Fibroblast of mammary gland (primary cell): ENCODE measurements at places on chromosomes 7 and 10.

DNA sequence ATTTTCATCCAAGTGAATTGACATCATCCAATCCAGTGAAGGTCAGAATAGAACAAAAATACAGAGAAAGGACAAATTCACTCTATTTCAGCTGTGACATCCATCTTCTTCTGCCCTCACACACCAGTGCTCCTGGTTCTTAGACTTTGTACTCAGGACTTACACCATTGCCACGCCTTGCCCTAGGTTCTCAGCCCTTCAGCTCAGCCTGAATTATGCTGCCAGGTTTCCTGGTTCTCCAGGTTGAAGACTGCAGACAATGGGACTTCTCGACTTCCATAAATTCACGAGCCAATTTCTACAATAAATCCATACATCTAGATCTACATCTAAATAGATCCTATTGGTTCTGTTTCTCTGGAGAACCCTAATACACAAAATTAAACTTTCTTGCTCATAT lies 181.2 kb upstream of the KCND2 start:
- no peak for DNase-seq

GRCh38 chr7:127365164-127365956 lies 27.1 kb downstream of the ZNF800 start:
- DNase-seq, result no peak

DNA sequence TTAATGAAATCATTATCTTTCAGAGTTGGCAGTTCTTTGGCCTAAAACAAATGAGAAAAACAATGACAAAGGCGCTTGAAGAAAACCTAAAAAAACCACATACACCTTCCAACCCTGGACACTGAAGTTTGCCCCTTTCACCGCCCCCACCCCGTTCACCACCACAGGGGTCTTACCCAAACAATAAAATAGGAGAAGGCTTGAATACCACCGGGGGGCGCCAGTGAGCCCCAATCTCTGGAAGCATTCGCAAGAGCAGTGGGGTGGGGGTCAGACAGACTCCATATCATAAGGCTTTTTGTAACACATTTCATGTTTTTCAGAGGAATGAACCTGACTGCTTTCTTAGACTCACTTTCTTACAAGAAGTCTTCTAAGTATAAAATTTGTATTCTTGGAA lies 163.6 kb downstream of the PIP4K2A start:
- DNase-seq, result peak; percentile 31

- DNase-seq, result no peak
These were observed 13.9 kb downstream of the VSTM2A start for GRCh38 chr7:54556121-54556520.
